ENCODE measurements at places on chromosomes 5 and 9.

DNA sequence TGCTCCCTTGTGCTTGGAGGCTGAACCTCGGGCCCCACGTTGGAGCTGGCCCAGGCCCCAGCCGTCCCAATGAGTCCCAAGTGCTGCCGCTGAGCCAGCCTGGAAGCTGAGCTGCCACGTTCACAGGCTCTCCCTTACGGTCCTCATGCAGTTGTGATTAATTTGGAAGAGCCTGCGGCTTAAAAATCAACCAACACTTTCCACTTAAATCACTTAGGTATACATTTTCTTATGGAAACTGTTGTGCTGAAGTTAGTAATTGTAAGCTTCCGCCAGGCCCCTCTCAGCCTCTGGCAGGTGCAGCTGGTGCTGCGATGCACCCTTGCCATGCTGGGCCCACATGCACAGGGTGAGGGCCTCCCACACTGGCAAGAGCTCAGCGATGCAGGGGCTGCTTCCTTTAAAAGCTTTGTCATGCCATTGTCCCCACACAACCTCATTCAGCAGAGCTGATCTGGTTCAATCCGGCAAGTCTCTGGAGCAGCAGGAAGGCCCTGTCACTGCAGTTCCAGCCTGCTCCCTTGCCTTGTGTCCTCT, 61.0 kb downstream of the IPPK start:
- no peak for DNase-seq

DNA sequence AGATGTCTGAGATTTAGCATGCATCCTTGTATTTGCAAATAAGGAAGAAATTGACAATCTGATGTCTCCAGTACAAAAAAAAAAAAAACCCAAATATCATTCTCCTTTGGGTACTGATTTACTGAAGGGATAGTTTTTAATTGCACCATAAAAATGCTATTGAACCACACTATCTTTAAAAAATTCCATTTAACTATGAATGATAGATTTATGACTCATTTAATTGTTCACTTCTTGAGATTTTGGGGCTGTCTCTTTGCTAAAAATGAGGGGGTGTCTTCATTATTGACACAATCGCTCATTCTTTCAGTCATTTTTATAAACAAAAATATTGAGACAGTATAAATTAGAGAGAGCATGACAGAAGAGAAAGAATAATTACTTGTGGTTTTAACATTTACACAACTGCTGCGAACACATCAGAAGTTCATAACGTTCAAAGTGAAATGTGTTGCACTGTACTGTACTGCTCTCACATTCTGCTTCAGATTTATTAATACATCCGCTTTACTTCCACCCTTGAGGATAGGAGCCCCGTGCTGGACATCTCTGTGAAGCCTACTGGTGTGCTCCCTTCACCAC, 142.3 kb downstream of the MEF2C start:
- no peak for DNase-seq

- no peak for DNase-seq
Measured at GRCh38 chr9:61671276-61671973, 481.6 kb downstream of the SPATA31A7 start.

DNA sequence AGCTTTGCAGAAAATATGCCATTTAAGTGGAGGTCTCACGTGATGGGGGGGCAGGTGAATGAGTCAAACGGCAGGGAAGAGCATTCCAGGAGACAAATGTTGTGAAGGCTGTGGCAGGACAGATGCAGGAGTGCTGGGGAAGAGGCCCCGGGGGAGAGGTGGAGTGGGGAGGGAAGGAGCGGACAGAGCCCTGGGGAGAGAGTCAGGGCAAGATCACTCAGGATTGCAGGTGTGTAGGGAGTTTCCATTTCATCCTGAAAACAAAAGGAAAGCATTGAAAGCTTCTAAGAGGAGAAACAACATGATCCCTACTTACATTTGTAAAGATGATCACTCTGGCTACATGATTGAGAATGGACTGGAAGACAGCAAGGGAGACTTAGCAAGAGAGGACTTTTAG, 323.3 kb downstream of the ASTN2 start:
- DNase-seq, result no peak

DNA sequence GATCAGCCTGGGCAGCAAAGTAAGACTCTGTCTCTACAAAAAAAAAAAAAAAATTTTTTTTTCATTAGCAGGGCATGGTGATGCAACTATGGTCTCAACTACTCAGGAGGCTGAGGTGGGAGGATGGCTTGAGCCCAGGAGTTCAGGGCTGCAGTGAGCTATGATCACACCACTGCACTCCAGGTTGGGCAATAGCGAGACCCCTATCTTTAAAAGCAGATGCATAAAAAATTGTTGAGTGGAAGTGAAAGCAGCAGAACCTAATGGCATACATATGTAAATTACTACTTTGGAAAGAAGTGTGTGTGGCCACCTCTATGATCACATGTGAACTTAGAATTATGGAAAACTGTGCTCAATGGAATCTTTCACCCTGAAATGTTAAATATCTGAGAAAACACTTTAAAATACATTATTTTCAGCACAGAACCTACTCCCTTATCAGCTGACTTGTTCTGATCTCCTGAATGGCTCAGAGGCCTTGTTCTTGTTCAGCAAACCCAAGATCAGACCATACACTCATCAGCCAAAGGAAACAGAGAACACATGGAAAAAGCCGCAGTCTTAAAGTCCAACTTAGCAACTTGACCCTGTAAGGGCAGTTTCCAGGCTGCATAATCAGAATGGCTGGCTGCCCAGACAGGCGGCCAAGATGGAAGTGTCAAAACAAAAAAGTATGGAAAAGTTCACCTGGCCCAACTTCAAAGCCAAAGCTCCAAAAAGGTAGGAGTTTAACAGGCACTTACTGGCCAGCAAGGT, 56.5 kb downstream of the SIL1 start:
- DNase-seq, result no peak

- DNase-seq, result no peak
Measured at GRCh38 chr9:129602598-129603415, 18.1 kb downstream of the C9orf50 start.

DNA sequence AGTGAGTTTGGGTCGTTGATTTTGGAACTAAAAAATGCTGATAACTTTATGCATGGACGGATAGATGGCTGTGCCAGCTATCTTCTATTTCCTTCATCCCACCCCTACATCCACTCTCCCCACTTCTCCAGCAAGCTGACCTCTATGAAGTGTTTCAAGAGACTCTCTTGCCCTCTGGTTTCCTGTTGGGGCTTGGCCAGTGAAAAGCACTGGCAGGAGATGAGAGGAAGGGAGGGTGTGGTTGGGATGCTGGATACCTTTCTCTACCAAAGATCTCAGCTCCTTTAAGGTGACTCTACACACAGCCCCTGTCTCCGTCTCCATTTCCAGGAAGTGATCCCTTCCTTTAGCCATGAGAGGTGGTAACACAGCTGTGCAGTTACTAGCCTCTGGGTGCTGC, 30.0 kb upstream of the JMY start:
- no peak for DNase-seq

DNA sequence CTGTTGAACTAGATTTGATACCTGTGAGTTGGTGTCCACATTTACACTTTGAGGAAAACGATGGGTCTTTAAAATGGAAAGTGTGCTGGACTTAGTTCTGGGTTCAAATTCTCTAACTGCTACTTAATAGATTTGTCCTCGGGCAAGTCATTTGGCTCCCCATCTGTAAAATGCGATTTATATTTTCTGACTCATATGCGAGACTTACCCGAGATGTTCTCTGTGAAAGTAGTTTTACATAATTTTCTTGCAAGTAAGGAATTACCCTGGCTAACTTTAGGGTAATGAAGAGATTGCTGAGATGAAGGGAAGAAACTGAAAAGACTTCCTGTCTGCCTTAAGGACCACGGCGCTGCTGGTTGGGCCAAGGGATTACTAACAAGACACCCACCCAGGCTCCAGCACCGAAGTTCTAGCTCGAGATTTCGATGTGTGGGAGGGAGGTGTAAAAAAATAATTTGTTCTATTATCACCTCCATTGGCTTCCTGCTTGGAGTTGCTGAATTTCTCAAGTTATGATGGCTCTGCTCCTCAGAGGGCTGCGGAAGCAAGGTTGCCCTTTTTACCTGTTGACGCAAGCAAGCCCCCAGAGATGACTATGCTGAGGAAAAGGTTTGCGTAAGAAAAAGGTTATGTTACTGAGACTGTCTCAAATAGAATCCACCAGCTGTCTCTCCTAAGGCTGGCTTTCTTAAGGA, 24.1 kb downstream of the PCSK1 start:
- no peak for DNase-seq

GRCh38 chr5:464446-464842, 21.5 kb downstream of the EXOC3 start:
- DNase-seq, result no peak

- DNase-seq, result no peak
Measured at GRCh38 chr5:153630546-153630945, 140.1 kb downstream of the GRIA1 start.

GRCh38 chr5:32865475-32865874, 154.4 kb downstream of the NPR3 start:
- DNase-seq, result no peak

DNA sequence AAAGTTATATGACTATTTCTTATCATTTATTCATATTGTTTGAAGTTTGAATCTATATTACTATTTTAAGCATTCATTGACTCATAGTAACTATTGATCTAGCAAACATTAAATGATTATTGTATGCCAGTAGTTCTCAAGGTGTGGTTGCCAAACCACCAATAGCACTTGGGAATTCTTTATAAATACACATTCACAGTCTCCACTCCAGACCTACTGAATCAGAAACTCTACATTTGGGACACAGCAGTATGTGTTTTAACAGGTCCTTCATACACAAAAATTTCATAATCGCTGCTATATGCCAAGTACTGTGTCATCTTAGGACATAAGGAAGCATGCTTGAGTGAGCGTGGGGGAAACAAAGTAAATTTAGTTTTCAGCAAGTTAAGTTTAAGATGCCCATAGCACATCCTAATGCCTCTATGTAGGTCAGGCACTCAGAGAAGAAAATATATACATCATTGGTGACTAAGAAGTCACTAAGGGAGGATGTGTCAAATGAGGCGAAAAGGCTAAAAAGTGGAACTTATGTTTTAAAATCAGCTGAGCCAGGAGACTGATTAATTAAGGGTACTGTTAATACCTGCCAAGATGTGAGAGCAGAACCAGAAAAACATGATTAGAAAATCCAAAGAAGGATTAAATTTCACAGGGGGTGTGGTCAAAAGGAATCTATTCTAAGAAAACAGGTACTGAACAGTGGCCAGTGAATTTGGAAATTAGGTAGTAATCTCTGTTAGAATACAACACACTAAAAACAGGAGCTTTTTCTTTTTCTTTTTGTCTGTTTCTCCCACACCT, 340.8 kb downstream of the HCN1 start:
- DNase-seq, result no peak

- no peak for DNase-seq
Measured at GRCh38 chr9:127189628-127190027, 67.2 kb upstream of the ANGPTL2 start.

DNA sequence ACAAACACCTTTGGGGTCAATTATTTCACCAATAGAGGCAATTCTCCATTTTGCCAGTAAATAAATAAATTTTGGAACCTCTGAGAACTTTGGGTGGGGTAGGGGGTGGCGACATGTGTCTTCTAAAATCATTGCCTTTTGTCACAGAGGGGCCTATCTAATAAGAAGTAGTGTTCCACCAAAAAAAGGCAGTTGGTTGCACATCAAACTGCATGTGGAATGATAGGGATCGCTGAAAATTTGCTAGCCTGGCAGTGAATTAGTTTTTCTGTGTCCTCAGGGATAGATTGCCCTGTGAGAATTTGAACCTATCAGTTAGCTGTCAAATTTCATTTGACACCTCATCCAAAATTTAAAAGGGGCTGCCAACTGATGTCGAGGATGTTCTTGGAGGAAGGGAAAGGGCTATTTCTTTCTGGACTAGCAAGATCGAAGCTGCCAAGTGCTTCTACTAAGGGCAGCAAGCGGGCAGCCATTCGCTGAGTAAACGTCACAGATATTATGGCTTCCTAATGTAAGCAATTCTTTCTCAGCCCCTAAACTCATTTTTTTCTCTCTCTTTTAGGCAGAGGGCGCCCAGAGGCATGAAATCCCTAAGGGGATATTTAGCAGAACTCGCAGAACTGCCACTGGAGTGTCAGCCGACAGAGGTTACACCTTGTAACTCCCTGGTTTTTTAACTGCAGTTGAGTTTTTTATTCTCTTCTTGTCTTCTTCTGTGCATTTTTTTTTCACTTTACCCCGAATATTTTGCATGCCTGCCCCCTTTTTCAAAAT, 2208.1 kb upstream of the WWC1 start:
- DNase-seq, result no peak

GRCh38 chr9:106771608-106772007, 91.4 kb upstream of the ZNF462 start:
- no peak for DNase-seq

GRCh38 chr9:78031893-78032729, 500 bp upstream of the GNAQ start:
- peak; percentile 35 for DNase-seq

- DNase-seq, result no peak
Measured at GRCh38 chr5:34854459-34855174, 15.7 kb downstream of the TTC23L start.

DNA sequence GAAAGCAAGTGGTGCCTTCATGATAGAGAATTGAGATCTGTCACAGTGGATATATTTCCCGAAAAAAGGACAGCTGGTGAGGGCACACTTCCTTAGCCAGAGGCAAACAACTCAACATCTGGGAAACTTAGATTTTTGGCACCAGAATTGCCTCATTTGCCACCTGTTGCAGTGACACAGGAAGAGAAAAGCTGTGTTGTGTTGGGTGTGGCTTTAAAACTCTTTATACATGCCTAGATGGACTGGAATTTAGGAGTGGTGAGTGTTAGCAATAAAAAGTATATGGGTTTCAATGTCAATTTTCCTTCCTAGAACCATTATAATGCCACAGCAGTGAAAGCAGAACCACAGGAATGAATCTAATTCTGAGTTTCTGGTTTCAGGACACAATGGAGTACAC, 62.6 kb upstream of the CEMIP2 start:
- no peak for DNase-seq

DNA sequence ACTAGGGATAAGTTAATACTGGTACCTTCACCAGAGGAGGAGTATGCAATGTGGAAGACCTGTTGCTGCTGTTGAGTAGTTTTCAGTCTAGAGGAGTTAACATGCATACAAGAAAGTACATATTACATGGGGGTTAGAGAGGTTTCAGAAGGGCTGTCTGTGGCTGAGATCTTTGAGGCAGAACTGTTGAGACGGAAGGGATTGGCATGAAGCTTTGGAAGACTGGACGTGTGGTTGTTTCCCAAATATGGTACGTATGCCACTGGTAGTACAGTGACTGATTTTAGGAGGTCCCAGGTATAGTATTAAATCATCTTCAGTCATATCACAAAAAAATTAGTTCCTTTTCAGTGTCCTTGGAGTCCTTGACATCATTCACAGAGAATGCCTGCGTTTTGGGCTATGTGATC, 17.6 kb downstream of the TNFAIP8 start:
- DNase-seq, result no peak

GRCh38 chr5:166091931-166092330, 2199.5 kb upstream of the WWC1 start:
- DNase-seq, result no peak

DNA sequence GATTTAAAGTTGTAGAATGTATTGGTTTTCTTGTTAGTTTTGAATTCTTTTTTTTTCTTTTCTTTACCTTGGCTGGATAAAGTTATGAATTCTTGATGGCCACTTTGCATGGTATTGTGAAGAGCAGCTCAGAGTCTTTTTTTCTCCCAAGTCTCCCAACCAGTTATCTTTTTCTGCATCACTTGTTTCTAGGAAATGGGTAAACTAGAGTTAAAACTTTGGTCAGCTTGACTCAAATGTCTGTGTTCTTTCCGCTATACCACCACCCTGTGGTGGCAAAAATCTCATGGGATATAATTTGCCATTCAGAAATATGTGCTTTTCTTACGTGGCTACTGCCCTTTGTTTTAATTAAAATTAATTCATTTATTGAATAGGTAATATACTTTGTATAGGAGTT, 113.2 kb downstream of the UNC13B start:
- no peak for DNase-seq

GRCh38 chr5:14245132-14245925, 102.2 kb downstream of the TRIO start:
- no peak for DNase-seq
